Stimulated activated naive CD8-positive, alpha-beta T cell treated with anti-CD3 and anti-CD28 coated beads, Interleukin-15, Interleukin-2, amounts not matched to agents 100 U/mL and 50 U/mL, for 24 hours (primary cell): ENCODE measurements at places on chromosomes 3 and 15.

DNA sequence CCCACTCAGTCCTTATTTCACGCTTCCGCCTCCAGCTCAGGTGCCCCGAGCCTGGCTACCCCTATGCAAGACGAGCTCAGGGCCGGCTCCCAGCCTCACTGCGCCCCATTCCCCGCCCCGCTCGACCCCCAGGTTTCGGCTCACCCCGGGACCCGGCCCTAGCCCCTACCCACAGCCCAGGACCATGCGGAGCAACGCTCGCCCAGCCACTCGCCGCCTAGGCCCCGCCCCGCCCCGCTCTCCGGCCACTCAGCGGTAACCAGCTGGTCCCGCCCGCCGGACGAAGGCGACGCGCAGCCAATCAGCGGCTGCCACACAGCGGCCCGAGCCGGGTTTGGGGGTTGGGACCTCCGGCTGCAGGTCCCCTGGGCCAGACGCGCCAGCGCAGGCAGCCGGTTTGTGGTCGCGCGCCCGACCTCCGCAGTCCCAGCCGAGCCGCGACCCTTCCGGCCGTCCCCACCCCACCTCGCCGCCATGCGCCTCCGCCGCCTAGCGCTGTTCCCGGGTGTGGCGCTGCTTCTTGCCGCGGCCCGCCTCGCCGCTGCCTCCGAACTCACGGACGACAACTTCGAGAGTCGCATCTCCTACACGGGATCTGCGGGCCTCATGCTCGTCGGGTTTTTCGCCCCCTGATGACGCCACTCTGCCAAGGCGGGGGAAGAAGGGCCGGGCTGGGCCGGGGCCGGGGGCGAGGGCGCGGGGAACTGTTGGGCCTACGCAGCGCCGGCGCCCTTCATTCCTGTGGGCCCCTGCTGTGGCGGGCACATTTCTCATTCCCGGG, at the start of gene CATSPER2:
Gene CATSPER2, minus strand, starts transcription at position 196 of the 781 bp plus-strand sequence. CDS start 783 bp downstream, outside the sequence.
- DNase-seq: no peak

- DNase-seq: no peak
Observed at GRCh38 chr15:48076454-48076853, 44.3 kb upstream of the SLC24A5 start.

- DNase-seq: no peak
Observed at GRCh38 chr3:130488288-130488687, 28.7 kb upstream of the COL6A6 start.

DNA sequence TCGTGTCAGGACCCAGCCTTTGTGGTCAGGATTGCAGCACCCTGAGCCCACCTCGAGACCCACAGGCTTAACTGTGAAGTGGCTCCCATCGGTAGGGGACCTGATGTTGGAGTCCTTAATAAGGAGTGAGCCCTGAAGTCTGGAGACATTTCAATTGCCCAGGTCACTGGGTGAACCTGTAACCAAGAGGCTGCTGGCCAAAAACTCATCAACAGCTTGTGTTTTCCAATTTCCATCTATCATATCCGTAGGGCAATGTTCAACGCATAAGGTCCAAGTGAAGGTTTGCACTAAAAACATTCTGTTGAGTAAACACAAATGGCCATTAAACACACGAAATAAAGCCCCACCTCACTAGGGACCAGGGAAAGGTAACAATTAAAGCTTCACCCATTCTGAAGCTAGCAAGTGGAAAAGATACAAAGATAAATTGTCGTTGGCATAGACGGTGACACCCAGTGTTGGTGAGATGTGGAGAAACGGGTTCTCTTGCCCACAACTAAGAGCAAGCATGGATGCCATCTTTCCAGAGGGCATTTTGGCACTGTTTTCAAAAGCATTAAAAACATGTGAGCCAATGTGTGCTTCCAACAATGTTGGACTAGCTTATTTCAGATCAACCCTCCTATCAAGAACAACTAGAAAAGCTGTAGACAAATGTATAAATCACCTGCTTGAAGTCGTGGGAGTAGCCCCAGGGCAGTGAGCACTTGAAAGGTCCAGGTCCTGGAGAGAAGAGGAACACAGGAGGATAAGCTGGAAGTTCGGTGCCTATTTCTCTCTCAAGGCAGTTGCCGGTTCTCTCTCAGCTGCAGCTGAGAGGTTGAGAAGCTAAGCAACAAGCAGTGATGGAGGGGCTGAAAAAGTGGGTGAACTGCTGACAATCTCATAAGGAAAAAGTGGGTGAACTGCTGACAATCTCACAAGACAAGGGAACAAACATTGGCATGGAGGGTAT, 56.3 kb upstream of the PCSK6 start:
- DNase-seq: no peak

- no peak for DNase-seq
Observed at GRCh38 chr3:129460572-129460971, 20.5 kb downstream of the IFT122 start.

DNA sequence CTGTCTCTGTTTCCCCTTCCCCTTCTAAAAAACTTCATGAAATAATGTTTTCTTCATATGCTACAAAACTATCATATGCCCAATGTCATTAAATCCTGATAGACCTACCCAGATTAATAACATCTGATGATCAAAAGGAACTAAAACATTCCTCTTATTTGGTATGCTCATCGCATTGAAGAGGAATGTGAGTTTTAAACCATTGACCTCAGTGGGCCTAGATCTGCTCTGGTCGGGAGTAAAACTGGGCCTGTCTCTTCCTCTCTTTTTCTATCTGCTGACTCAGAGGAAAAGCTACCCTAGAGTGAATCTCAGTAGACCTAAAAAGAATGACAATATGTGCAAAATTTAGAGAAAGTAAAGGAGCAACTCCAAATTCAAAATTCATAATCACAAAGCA, 275.8 kb downstream of the SATB1 start:
- no peak for DNase-seq

DNA sequence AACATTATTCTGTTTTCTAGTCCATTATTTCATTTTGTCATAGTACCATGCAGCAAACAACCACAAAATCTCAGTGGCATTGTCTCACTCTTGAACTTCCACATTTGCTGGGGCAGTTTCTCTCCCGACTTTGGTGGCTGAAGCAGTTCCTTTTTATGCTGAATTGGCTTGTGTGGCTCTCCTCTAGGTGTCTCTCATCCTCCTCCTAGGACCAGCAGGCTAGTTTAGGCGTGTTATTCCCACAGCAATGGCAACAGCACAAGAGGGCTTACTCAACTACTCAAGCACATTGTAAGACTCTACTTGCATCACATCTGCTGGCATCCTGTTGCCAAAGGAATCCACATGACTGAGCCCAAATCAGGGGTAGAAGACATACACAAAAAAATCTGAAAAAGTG, 201.8 kb upstream of the KCNH8 start:
- no peak for DNase-seq

DNA sequence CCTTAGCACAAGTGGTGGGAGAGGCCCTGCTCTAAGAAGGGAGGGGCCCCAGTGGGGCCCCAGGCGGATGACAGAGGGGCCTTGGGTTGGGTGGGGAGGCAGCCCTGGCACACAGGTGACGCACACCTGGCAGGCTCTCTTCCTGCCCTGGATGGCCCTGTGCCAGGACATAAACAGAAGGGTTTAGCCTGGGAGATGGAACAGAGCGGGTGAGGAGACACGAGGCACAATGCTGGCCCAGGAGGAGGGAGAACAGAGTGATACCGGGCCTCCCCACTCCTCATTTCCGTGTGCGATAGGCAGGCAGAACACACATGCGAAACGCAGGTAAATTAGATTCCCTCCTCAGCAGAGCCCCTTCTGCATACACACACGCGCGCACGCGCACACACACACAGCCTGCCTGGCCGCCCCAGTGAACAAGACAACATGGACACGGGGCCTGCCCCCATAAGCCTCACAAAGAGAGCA, 39.8 kb downstream of the IDH2 start:
- no peak for DNase-seq

- no peak for DNase-seq
Observed at GRCh38 chr3:127479449-127479848, 111.1 kb downstream of the TPRA1 start.

GRCh38 chr3:58022490-58022889, 14.3 kb downstream of the FLNB start:
- no peak for DNase-seq

DNA sequence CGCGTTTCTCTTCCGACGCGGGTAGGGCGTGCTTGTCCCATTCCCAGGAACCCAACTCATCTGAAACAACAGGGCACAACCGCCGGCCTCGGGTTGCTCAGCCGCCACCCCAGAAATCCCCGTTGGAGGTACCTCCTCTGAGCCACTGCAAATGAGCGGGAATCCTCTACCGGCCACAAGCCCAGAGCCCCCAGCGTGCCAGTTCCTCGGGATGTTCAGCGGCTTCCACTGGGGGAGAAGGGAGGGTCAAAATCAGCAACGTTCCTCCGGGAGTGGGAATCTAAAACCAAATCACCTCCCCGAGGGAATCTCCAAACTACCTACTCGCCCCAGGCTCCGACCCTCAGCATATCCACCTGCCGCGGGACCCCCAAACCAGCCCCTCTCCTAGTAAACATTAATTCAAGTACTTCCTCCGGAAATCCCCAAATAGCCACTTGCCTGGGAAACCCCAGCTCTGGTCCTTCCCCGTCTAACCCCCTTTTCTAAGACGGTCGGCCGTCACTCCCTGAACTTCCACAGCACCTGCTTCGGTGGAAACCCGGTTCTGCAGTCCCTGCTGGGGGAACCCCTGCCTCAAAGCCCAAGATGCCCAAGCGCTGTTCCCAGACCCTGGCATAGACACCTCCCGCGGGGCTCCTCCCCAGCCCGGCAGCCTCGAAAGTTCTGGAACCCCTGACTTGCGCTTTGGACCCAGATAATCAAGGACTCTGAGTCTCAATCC, 887 bp downstream of the OXTR start:
- peak; percentile 7 for DNase-seq

DNA sequence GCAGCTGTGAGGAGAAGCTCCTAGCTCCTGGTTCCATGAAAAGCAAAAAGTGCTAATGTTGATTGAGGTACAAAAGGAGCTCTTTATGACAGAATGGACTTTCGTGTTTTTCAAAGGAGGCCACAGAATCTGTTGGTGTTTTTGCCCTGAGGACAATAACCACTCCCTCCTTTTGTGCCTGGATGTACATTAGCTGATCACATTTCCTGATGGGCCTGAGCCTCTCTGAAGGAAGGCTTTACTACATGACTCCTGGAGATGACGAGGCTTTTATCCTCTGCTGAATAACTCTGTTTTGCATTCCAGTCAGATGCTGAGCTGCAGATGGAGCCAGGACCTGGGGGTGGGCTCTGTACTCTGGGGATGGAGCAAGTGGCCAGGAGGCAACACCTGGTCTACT, 301.9 kb downstream of the CACNA2D3 start:
- DNase-seq: no peak

DNA sequence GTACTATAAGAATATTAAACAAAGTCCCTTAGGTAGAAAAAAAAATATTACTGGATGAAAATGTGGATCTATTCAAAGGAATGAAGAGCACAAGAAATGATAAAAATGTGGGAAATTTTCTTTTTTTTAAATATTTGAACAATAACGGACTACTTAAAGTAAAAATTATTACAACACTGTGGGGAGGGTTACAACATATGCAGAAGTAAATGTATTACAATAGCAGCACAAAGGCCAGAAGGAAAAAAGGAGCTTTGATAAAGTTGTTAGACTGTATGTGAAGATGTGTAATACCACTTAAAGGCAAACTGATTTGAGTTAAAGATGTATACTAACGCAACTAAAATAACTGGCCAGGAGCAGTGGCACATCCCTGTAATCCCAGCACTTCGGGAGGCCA, 427.1 kb downstream of the SHQ1 start:
- no peak for DNase-seq

DNA sequence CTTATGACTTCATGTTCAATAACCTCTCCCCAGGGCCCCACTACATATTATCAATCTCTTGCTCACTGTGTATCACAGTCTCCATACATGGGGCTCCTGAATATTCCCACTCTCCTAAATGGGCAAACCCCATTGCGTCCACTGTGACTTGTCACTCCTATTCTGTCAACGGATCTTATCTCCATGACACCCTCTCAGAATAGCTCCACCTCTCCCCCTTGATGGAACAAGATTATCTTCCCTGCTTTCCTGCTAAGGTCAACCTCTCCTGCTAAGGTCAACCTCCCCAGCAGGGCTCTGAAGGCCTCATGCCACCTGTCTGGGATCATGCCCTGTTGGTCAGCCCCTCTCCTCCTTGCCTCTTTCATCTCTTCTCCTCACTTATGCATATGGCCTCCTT, 1.8 kb downstream of the CLDN18 start:
- DNase-seq: no peak

GRCh38 chr15:85603703-85604102, 191.0 kb downstream of the KLHL25 start:
- no peak for DNase-seq
